Stimulated activated CD8-positive, alpha-beta memory T cell treated with anti-CD3 and anti-CD28 coated beads, Interleukin-12 subunit alpha, Interleukin-12 subunit beta, amount 100 ng/mL, for 1 hour (primary cell): ENCODE measurements at places on chromosomes 16 and 17.

GRCh38 chr16:42691-43090 lies 10.7 kb downstream of the POLR3K start:
- no peak for DNase-seq

- peak; percentile 75 for DNase-seq
Observed at GRCh38 chr17:56913867-56914580, at the start of gene TRIM25. Gene TRIM25 (minus strand): TSS chr17:56914049. CDS start chr17:56913988, 61 bp downstream.

- DNase-seq, result no peak
Observed at GRCh38 chr16:4378161-4378666, 6.6 kb downstream of the VASN start.

DNA sequence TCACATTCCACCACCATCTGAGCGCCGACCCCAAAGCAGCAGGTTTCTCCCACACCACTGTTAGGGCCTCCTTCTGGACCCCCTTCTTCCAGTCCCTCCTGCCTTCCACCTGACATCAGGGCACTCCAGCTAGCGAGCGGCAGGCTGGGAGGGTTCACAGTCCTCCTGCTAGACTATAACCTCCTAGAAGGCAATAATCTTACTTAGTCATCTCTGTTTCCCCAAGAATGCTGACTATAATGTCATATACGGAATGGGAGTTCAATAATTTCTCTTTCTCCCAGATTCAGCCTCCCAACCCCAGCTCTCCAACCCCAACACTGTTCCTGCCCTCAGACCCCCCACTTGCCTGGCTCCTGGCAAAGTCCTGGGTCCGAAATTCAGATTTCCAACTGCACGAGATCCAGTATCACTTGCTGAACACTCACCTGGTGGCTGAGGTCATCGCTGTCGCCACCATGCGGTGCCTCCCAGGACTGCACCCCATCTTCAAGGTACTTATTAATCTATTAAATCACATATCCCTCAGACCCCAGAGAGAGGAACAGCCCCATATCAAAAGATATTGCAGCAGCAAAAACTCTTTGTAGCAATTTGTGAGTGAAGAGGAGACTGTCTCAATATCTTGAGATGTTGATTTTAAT lies 5.6 kb downstream of the ALOX12 start:
- no peak for DNase-seq

DNA sequence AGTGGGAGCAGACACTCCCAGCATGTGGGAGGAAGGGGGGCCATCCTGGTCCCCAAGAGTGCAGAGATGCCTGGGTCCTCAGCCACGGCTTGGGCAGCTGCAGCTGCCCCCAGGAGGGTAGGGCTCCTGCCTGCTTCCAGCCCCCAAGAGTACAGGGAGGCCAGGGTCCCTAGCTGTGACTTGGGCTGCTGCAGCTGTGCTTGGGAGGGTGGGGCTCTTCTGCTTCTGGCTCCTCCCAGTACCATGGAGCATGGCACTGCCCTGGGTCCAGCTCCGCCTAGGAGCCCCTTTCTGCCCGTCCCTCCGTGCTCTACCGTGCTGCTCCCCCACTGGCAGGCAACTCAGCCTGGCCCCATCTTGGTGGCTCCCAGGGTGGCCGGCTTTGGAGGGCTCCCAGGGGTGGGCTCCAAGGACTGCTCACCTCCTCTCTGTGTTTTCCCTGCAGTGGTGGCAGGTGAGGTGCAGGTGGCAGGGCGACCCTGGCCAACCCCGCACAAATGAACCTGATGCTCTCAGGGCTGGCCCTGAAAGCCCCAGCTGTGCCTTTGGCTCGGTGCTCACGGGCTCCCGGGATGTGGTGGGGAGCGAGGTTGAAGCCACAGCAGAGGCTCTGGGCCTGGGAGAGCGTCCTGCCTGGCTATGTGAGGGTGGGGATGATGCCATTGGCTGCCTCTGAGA lies 18.5 kb upstream of the USP22 start:
- no peak for DNase-seq

- DNase-seq, result no peak
Observed at GRCh38 chr17:17379197-17379991, 76.2 kb downstream of the NT5M start.

- no peak for DNase-seq
Observed at GRCh38 chr16:70391881-70392481, 45.3 kb downstream of the DDX19A start.
